ENCODE measurements at places on chromosomes 6 and 20.
A peak's percentile ranks its signal among the peaks of the same experiment; 100 is the strongest.

DNA sequence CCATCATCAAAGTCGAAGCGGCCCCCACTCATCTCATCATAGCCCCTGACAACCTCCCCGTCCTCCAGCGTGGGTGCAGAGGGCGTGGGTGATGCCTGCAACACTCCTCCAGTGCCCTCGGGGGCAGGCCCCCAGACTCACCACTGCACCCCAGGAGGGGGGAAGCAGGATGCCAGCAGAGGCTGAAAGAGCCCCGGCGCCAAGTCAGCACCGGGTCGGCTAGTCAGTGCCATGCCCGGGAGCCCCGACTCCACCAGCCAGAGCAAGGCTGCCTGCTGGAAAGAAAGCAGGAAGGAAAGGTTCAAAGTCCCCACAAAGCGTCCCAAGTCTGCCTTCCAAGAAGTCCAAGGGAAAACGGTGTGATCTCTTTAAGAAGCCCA, 324 bp downstream of the JPH2 start:
- DNase-seq, result no peak

GRCh38 chr20:19787366-19787765, 29.3 kb downstream of the RIN2 start:
- no peak for DNase-seq

GRCh38 chr6:81751388-81752083, 945 bp downstream of the TENT5A start:
- no peak for DNase-seq

GRCh38 chr6:138680085-138680484, 93.5 kb upstream of the CCDC28A start:
- DNase-seq, result no peak

- DNase-seq, result no peak
Measured at GRCh38 chr6:158232316-158233213, 64.4 kb downstream of the GTF2H5 start.

DNA sequence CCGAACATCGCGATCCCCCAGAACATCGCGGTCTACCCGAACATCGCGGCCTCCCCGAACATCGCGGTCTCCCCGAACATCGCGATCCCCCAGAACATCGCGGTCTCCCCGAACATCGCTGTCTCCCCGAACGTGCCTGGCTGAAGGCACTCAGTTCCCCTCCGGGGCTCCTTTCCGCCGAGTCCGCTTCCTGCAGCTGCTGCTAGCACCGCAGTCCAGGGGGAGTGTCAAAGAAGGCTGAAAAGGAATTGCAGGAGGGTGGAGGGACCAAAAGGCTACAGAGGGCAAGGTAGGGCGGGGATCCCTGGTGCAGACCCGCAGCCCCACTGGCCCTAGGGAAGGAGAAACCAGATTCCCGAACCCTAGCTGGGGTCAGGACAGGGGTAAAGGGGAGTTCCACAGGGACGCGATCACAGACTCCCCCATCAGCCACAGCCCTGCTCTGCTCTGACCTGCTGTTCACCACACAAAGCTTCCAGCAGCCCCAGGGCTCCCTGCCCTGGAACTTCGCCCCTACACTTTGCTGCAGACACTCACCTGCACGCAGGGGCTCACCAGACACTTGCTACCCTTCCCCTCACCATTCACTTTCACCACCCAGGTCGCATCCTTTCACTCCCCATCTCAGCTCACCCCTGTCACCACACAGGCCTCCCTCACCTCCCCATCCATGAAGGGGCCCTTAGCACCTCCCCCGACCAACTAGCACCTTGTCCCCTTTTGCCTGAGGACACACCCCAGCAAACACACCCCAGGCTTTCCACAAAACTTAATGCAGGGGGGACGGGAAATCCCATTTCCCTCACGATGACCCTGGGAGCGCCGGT, 1.7 kb downstream of the ULBP1 start:
- no peak for DNase-seq

DNA sequence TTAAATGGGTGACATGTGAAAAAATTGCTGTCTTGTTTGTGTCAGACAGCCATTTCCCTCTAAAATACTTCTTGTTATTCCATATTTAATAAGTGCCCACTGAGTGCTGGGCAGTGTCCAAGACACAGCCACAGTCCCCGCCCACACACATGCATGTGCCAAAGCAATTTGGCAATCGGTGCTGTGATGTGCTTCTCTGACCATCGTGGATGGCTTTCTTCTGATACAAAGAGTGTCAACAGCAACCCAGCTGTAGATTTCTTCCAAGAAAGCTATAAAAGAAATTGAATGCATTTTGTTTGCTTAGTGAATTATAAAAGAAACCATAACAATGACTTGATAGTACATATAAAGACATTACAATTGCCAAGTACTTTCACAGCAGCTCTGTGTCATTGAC, 140.5 kb upstream of the ATXN1 start:
- no peak for DNase-seq

DNA sequence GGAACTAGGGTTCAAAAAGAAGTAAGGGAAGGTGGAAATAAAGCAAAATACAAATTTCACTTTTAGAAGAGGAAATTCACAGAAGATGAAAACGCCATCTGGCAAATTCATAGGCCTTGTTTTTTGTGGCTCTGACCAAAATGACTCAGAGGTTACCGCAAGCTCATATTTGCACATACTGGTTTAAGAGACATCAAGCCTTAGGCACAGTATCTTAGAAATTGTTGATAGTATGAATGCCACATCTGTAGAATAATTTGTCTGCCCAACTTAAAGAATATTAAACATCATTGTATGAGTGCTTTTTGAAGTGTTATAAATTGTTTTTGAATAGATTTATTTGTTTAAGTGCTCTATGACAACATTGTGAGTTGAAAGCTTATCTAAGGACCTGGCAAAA, 10.6 kb downstream of the TAAR1 start:
- DNase-seq, result peak; percentile 22

DNA sequence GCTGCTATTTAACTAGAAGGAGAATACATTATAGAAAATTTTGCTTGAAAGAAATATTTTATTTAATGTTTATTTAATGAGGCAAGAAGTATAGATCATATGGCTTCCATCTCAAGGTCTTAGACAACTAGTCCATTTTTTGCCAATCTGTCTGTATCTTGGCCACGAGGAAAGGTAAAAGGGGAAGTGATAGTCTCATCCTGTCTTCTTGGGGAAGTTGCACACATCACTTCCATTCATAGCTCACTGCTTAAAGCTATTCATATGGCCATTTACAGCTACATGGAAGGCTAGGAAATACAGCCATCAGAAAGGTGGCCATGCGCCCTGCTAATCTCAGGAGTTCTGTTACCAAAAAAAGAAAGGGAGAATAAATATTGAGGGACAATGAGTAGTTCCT, 50.8 kb downstream of the METTL24 start:
- peak; percentile 11 for DNase-seq
